ENCODE measurements at places on chromosomes 7 and 10.

GRCh38 chr7:30898411-30898810, 13.2 kb upstream of the AQP1 start:
- DNase-seq, result no peak

- no peak for DNase-seq
Measured at GRCh38 chr7:92614660-92615174, 24.5 kb upstream of the FAM133B start.

- DNase-seq, result no peak
Measured at GRCh38 chr10:118017850-118018249, 28.9 kb downstream of the RAB11FIP2 start.

DNA sequence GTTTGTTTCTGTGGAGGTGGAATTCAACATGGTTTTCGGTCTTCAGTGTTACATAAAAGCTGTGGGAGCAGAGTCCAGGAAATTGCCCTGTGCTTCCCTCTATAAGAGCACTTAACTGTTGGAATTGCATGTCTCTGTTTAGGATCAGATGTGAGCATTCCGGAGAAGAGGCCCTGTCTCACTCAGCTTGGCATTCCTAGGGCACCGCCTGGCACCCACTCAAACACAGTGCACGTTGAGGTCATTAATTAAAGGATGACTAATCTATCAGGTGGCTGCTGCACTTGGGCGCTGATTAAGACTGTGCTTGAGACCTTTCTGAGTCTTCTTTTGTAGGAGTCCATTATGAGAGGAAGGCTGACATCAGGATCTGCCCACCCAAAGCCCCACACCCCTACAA, 82.8 kb upstream of the VIPR2 start:
- DNase-seq, result no peak

Measured in hematopoietic multipotent progenitor cell treated with erythropoietin and hydrocortisone succinate and interleukin-3 and kit ligand, for 4 days (in vitro differentiated cells).